ENCODE measurements at places on chromosomes 6 and 20.

GRCh38 chr20:2745936-2746635 is 53.5 kb downstream of the EBF4 start:
- DNase-seq: no peak

- DNase-seq: no peak
Observed at GRCh38 chr6:159033160-159034049, 11.4 kb downstream of the TAGAP start.

- DNase-seq: no peak
Observed at GRCh38 chr6:135181333-135182070, 394 bp downstream of the MYB start.

GRCh38 chr6:24154121-24154520 is 28.1 kb downstream of the NRSN1 start:
- no peak for DNase-seq

DNA sequence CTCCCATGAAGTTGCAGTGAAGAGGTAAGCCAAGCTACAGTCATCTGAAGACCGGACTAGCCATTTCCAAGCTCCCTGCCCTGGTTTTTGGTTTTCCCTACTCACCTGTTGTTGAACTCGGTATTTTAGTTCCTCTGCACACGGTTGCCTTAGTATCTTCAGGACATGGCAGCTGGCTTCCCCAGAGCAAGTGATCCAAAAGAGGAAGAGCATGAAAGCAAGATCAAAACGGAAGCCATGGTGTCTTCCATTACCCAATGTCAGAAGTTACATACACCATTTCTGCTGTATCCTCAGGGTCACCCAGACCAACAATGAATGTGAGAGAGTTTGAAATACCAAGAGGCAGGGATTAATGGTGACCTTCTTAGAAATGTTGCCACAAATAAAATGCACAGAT is 276.6 kb upstream of the CNR1 start:
- no peak for DNase-seq

DNA sequence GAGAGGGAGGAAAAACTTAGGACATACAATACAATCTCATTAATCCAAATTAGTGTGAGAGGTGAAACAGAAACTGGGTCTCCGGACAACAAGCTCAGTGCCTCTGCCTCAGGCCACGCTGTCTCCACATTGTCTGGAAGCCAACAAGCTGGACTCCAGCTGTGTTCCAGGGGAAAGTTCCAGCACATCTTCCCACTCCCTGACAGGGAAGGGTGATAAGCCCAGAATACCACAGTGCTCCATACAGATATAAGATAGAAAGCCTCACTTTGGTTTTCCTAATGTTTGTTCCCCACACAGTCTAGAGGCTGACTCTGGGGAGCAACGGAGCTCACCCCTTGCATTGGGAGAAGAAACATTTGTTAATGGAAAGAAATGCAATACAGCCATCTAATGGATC is 117.1 kb upstream of the SPTLC3 start:
- no peak for DNase-seq

- DNase-seq: peak; percentile 63
Observed at GRCh38 chr20:2521369-2522305, 12.9 kb upstream of the ZNF343 start.

DNA sequence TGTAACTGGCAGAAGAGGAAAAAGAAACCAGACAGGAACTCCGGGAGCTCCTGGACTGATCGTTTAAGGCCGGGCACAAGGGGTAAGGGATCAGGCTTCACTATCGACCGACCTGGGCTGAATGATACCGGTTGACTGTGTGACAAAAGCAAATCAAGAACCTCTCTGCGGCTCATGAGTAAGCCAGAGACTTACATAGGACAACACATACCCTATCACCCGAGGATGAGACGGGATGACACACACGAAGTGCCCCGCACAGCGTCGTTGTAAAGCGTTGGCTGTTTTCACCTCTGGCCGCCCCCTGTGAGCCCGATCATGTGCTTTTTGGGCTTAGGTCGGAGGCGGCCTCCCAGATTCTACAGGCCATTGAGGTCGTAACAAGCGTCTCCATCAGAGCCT is 695 bp upstream of the TGIF2 start:
- peak; percentile 36 for DNase-seq

DNA sequence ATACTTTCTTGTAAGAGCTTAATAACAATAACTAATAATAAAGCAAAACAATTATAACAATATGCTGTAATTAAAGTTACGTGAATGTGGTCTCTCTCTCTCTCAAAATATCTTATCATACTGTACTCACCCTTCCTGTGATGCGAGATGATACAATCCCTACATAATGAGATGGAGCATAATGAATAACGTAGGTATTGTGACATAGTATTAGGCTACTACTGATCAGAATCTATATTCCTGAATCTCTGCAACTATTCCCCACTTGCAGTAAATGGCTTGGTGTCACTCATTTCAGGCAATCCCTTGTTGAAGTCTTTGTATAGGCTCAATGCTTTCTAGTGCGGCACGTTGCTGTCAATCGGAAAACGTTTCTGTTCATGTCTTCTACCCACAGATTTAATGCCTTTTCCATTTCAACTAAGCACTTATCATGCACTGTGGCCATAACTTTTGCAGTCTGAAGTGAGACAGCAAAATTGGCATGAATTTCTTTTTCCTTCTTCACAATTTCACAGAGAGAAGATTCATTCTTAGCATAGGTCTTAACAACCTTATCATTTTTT is 32.3 kb downstream of the MOXD1 start:
- DNase-seq: no peak

DNA sequence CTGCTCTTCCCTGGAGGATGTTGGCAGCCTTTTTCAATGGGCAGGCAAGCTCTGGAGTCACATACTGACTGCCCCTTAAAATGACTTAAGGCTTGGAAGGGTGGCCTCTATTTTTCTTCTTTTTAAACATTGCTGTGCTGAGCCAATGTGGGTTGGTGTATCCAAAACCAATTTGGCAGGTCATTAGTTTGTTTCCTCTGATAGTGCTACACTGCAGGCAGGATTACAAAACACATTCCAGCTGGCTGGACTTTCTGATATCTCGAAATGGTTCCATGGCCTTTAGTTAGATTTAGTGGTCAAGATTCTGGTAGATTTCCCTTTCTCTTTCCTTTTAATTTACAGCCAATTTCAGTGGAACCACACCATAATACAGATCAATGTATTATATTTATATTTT is 28.1 kb upstream of the BMP2 start:
- DNase-seq: no peak

- peak; percentile 78 for DNase-seq
Observed at GRCh38 chr6:42451333-42452170, at the start of gene TRERF1. Gene TRERF1, minus strand, starts transcription at chr6:42451926. Its CDS starts 182,336 bp downstream, at chr6:42269590.

- peak; percentile 9 for DNase-seq
Observed at GRCh38 chr20:62675156-62675876, 33.0 kb downstream of the SLCO4A1 start.

- no peak for DNase-seq
Observed at GRCh38 chr20:37745553-37745952, 51.7 kb downstream of the CTNNBL1 start.

DNA sequence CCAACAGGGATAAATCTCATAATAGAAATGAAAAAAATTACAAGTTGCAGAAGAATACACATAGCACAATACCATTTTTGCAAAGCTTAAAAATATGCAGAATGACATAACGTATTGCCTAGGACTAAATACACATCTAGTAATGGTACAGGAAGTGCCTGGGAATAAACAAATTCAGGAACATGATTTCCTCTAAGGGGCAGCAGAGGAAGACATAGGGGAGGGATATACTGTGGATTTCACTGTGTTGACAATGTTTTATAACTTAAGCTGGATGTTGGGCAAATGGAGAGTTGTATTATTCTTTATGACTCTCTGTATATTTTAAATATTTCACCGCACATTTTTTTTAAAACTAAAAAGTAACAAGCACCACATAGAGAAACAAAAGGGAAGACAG is 5.6 kb upstream of the GLO1 start:
- no peak for DNase-seq

DNA sequence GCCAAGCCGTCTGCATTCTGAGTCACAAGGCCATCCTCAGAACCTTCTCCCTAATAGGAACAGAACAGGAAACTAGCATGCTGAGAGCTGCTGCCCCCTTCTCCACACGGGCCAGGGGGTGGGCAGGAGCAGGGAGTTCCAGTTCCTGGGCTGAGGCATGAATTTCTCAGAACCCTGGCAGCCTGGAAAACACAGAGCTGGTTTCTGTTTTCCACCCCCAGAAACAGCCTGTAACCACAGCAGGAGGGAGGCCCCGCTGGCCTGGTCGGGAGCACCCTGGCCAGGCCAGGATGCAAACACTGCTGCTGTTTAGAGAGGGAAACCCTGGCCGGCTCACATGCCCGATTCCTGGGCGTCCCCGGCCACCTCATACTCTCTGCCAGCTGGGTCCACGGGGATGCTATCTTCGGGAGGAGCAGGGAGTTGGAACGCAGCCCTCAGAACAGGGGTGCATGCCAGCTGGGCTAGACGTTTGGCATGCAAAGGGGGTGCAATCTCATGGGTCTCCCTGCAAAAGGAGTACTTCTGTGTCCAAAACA is 130.1 kb downstream of the NFATC2 start:
- no peak for DNase-seq

DNA sequence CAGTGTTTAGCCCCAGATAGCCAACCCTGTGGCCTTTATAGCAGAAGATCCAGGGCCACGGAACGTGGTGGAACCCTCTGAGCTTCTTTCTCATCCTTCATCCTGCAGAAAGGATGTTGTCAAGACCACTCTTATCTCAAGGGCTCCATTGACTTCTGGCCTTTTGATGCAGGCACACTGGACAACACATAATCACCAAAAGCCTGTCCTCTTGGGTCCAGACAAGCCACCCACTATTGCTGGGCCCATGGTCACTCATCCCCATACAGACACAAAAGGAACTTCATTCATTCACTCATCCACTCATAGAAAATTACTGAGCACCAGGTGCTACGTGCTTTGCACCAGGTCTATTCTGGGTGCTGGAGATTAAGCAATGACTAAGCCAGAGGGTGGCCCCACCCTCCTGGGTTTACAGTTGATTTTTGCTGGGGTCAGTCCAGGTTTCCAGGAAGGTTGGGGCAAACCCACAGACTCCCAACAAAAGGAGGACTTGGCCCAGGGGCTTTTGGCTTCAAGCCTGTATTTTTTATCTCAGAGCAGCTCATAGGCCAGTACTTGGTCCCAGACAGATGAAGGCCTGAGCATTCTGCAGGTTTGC is 2.4 kb downstream of the CST8 start:
- no peak for DNase-seq

- DNase-seq: no peak
Observed at GRCh38 chr6:5088780-5089179, 3.6 kb downstream of the PPP1R3G start.

GRCh38 chr6:127737009-127737486 is 160.1 kb downstream of the C6orf58 start:
- peak; percentile 79 for DNase-seq

DNA sequence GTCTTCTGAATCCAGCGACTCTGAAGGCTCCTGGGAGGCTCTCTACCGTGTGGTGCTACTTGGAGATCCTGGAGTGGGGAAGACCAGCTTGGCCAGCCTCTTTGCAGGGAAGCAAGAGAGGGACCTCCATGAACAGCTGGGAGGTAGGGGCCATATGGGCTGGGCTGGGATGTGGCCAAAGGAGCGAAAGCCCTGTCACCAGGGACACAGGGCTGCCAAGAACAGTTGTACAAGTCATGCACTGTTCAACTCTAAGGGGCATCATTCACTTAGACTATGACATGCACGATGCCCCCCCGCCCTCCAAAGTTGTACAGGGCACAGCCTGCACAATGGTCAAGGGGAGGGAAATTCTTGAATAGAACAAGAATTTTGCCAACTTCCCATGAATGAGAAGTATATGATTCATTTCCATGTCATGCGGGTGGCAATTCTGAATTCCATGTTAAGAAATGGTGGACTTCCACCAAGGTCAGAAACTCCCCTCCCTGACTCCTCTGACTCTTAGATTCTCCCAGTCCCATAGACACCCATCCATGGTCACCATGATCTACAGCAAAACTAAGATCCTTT is 1.6 kb downstream of the REM1 start:
- no peak for DNase-seq

GRCh38 chr20:4905613-4906012 is 95.7 kb downstream of the SLC23A2 start:
- DNase-seq: peak; percentile 37

GRCh38 chr20:33914919-33915318 is 78.8 kb upstream of the RALY start:
- DNase-seq: peak; percentile 55

- DNase-seq: no peak
Observed at GRCh38 chr6:158022749-158023596, 41.3 kb downstream of the SYNJ2 start.

DNA sequence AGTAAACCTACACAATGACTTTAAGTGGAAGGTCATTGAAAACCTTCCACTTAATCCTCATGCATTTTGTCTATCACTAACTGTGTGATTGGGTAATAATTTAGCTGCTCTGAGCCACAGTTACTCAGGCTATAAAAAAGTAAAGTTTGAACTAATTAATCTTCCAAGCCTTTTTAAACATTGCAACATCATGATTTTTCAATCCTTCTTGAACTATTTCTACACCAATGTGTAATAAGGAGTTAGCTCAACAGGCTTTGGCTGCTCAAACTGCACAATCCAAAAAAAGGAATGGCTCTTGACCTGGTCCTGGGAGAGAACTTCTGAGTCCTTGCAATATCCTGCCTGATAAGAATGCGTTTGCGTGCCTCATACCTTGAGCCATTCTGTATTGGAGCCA is 34.8 kb upstream of the FILIP1 start:
- DNase-seq: peak; percentile 85

DNA sequence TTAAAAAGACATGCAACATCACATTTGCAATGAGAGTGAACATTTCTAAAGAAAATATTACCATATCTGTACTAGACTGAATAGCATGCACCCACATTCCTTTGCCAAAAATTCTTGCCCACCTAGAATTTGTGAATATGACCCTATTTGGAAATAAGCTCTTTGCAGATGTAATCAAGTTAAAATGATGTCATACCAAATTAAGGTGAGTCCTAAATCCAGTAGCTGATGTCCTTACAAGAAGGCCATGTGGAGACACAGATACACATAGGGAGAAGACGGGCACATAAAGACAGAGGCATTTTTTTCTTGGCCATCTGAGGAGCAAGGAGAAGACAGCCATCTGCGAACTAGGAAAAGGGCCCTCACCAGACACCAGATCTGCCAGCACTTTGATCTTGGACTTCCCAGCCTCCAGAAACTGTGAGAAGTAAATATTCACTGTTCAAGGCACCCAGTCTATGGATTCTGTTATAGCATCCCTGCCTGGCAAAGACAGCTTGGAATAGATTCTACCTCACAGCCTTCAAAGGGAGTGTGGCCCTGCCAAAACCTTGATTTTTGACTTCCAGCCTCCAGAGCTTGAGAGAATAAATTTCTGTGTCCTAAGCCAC is 22.8 kb upstream of the ATXN1 start:
- no peak for DNase-seq

DNA sequence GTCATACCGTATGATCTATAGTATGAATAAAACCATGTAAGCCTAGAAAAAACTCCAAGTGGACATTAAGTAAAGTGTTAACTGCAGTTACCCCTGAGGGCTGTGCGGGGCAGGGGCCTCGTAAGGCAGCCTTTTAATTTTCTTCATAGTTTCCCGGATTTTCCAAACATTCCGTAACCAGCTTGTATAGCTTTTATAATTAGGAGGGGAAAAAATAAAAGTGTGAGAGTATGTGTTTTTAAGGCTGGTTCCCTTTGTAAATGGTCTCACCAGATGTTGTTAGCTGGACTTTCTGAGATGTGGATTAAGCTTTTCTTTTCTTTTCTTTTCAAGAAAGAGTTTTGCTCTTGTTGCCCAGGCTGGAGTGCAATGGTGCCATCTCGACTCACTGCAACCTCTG is 7.0 kb downstream of the KIAA1755 start:
- DNase-seq: no peak

Data from cardiac muscle cell (in vitro differentiated cells and primary cell).